Stimulated activated CD8-positive, alpha-beta memory T cell treated with anti-CD3 and anti-CD28 coated beads, Interleukin-7, amount 100 ng/mL, for 1 hour (primary cell): ENCODE measurements at places on chromosomes 2 and 18.

DNA sequence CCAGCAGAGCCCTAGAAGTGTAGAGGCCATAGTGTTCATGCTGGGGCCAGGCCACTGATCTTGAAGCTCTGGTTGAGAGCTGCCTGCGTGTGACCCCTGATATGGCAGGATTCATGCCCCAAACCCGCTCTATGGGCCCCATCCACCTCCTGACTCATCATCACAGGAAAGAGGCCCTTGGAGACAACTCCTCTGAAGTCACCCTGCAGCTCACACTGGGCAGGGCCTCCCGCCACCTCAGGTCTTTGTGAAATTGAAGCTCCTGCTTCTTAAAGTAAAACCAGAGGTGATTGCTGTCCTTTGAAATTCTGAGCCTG is 12.0 kb upstream of the TUBB6 start:
- DNase-seq = no peak

GRCh38 chr2:121167411-121167810 is 117.6 kb downstream of the TFCP2L1 start:
- no peak for DNase-seq

GRCh38 chr18:48742706-48743475 is 204.1 kb downstream of the CTIF start:
- DNase-seq = no peak

- no peak for DNase-seq
Measured at GRCh38 chr2:125224830-125225229, 1199.7 kb downstream of the CNTNAP5 start.

DNA sequence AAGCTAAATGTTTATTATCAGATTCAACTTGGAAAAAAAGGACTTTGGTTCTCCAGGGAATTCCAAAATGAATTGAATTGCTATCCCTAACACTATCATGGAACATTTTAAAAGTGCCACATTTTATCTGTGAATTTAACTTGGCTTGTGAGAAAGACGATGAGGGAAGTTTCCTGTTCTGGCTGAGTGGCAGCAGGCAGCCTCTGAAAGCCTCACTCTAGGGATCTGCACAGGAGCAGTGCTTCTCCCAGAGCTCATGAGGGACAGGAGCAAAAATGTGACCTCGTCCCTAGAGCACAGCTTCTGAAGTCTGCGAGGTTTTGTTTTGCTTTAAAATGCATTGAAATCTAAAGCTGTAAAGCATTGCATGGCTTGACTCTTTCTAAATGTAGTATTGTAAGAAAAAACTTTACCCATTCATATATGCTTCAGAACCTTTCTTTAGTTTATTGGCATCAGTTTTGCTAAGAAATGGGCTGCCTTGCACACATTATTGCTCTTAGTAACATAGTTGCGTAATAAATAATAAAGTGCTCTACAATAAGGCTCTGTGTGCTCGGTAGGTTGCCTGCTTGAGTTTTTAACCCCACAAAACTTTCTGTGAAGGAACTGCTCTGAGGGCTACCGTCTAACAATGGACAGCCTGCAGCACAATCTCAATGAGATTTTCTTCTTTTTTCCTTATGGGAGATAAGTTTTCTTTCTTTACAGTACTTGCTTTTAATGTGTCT is 136.2 kb upstream of the CDCA7 start:
- DNase-seq = no peak

GRCh38 chr2:209324281-209324680 is 99.6 kb upstream of the MAP2 start:
- no peak for DNase-seq

DNA sequence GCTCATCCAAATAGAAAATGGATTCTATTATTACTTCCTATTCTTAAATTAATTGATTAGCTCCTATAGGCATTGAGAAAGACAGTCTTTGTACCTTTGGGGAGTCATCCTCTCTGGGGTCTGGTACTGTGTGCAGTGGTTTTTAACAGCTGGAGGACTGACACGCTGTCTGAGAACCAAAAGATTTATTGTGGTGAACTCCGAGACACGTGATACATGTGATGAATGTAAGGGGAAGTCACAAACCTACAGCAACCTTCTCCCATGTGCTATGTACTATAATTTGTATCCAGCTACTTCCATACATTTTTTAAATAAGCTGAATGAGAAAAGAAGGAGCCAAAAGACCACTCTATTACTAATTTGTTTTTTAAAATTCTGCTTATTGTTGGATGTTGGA is 133.7 kb downstream of the GALNT3 start:
- DNase-seq = no peak

- DNase-seq = no peak
Measured at GRCh38 chr2:189880832-189881492, 96.7 kb downstream of the PMS1 start.

DNA sequence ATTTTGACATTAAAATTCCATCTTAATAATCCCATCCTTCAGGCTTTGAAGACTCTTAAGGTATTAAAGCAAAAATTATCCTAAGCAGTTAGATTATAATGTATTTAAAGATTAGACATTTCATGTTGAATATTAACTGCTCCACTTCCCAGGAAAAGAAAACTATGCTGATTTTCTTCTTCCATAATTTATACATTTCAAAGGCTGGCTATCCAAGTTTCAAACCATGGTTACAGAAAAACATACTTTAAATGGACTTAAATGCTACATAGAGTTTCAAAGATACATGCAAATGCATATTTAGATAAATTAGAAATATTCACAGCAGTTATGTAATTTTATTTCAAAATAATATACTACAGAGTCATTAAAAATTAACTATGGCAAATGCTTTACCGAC is 1505.6 kb upstream of the ZEB2 start:
- DNase-seq = no peak

- no peak for DNase-seq
Measured at GRCh38 chr2:66428986-66429612, 5.8 kb upstream of the MEIS1 start.

GRCh38 chr2:232982926-232983668 is 30.0 kb downstream of the NGEF start:
- DNase-seq = no peak

DNA sequence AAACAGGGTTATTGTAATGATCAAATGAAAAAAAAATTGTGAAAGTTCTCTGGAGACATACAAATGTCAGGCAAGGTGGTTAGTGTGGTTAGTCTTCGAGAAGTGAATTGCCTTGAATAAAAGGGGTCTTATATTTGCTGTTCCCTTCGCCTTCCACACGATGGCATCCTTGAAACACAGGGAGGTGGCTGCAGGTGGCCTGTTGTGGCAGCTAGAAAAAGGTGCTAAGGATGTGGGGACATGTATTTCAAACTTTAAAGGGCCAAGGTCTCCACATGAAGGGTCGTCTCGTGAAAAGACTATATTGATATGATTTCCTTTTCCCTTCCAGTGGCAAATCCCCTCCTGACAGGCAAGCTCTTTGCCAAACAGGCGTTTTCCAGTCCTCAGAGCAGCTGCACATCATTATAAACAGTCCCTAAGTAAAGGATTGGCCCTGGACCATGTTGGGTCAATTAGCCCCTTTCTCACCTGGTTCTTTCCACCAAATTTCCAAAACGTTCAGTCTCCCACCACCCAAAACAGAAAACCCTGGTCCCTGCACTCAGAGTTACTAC is 68.5 kb downstream of the COPS8 start:
- DNase-seq = no peak

DNA sequence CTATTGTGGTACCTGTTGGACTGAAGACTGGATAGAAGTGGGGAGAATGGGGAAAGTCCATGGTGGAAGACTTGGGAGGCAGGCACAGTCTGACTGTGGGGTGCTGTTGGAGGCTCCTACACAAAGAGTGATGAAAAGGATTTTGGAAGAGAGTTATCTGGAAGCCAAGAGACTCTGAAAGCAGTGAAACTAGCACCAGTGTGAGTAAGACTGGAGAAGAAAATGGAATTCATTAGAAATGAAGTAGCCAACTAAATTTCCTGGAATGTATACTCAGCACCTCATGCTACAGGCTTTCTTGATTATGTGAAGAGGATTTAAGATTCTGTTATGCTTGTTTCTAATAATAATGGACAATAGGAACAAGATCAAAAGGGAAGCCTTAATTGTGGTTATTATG is 27.7 kb downstream of the ELP2 start:
- DNase-seq = no peak

- DNase-seq = no peak
Measured at GRCh38 chr2:43676322-43677050, at the start of gene C1GALT1C1L. Gene C1GALT1C1L (minus strand): TSS chr2:43676429. CDS start chr2:43676322, 107 bp downstream.

- DNase-seq = no peak
Measured at GRCh38 chr18:37861981-37862380, 296.4 kb upstream of the CELF4 start.
